ENCODE measurements at places on chromosomes 11 and 22.

GRCh38 chr11:8167796-8168195, 1.0 kb downstream of the RIC3 start:
- DNase-seq: no peak

- no peak for DNase-seq
Measured at GRCh38 chr11:130814440-130815096, 101.7 kb downstream of the SNX19 start.

- no peak for DNase-seq
Measured at GRCh38 chr11:75500742-75501141, 25.0 kb downstream of the GDPD5 start.

DNA sequence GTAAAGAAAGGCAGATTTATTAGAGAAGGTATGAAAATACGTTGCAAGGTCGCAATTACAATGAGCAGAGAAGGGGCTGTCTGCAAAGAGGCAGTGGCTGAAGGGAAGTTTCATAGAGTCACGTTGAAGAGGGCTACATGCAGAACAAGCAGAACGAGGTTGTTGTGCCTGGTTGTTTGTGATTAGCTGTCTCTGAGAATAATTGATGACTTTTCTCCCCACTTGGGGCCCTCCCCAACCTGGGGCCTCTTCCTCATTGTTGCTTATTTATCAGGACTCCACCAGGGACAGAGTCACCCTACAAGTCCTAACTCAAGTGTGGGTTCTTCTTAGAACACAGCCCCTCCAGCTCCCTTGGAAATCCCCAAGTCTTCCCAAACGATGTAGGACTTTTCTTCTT, 29.1 kb downstream of the CSF2RB start:
- DNase-seq: no peak

GRCh38 chr22:35343664-35344550, 37.0 kb upstream of the HMOX1 start:
- no peak for DNase-seq

Measured in activated CD4-positive, alpha-beta T cell treated with anti-CD3 and anti-CD28 coated beads, Interleukin-2, amount 50 U/mL, for 4 hours (primary cell).